ENCODE measurements at places on chromosomes 12 and 14. TPM values are rescaled to one million over a fixed set of nuclear protein-coding genes. Genes with fewer than 3 reads are reported as not detected.

The KRT73 gene
- not detected for total RNA-seq

- no peak overlapping the region for H3K4me3 ChIP-seq
- H3K27me3 ChIP-seq = no peaks in the 10 kb centered on the region
- H3K36me3 ChIP-seq = no peaks in the 10 kb centered on the region
- no peaks in the 10 kb centered on the region for H3K4me1 ChIP-seq
These were observed 17.9 kb upstream of the TFCP2 start for GRCh38 chr12:51190820-51191219.

The GZMB gene
- 122 TPM for total RNA-seq

- H3K4me3 ChIP-seq = no peak overlapping the region
- no peaks in the 10 kb centered on the region for H3K27me3 ChIP-seq
- H3K27ac ChIP-seq = no peak overlapping the region
- no peak for DNase-seq
- no peaks in the 10 kb centered on the region for H3K4me1 ChIP-seq
- no peaks in the 10 kb centered on the region for H3K36me3 ChIP-seq
These were observed 35.6 kb downstream of the UBE3B start for GRCh38 chr12:109513051-109513450.

DNA sequence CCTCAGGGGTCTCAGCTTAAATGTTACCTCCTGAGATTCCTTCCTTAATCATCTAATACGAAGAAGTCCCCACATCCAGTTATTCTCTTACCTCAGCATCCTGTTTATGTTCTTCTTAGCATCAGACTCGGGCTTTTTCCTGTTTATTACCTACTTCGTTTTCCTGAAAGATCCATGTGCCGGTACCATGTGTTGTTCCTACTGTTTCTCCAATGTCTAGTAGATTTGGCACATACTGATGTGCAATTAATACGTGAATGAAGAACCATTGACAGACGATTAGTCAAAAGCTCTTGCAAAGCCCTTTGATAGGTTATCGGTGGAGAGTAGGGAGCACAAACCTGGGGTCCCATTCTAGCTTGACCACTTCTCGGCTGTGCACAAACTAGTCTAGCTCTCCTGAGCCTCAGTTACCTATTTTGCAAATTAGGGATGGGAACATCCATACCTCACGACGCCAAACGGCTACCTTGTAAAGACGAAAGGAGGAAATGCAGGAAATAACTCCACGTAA is 735 bp upstream of the MAPKAPK5 start:
- H3K27ac ChIP-seq = peak overlapping the region; percentile 92
- peak overlapping the region; percentile 67 for H3K4me3 ChIP-seq
- H3K36me3 ChIP-seq = no peaks in the 10 kb centered on the region
- no peak for DNase-seq
- peaks cover 5% of the 10 kb centered on the region for H3K4me1 ChIP-seq
- H3K27me3 ChIP-seq = no peaks in the 10 kb centered on the region

DNA sequence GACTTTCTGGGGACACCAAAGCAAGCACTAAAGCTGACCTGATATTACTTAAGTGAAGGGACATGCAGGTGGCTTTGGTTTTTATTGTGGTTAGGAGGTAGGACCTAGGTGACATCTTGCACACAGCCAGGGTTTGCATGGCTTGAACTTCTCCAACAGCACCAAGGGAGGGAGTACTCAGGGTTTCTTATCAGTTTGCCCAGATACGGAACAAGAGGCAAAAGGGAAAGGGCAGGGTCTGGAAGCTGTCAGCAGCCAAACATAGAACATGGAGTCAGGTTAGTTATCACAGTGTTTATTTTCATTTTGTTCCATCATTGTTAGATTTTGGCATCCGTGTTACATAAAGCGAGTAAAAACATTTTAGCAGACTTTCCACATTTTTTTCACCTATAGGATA is 186.3 kb upstream of the CLEC14A start:
- H3K27me3 ChIP-seq = no peaks in the 10 kb centered on the region
- no peak overlapping the region for H3K4me3 ChIP-seq
- H3K36me3 ChIP-seq = no peaks in the 10 kb centered on the region
- H3K4me1 ChIP-seq = no peaks in the 10 kb centered on the region
- H3K27ac ChIP-seq = no peak overlapping the region
- DNase-seq = no peak

The SMOC1 gene
- 2.0 TPM for total RNA-seq

GRCh38 chr12:31729705-31730104 is 884 bp upstream of the AMN1 start:
- no peaks in the 10 kb centered on the region for H3K36me3 ChIP-seq
- no peaks in the 10 kb centered on the region for H3K4me1 ChIP-seq
- no peak for DNase-seq

The FGD6 gene
- 25.3 TPM for total RNA-seq

DNA sequence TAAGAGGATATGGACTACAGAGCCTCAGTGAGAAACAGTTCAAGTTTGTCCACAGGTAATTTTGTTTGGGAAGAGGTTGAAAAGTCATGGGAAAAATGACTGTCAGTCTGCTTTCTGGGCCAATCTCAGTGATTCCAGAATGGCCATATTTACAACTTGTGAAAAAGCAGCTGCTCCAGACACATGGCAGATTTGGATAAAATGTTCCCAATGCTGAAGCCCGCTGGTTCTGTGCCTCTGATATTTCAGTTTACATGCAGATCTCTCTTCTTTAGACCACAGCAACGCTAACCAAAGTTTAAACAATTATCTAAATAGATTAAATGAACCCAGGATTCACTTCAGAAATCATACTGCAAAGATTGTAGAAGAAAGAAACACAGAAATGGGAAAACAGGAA is 222.8 kb downstream of the SOX5 start:
- no peaks in the 10 kb centered on the region for H3K27me3 ChIP-seq
- no peaks in the 10 kb centered on the region for H3K4me1 ChIP-seq
- no peak overlapping the region for H3K4me3 ChIP-seq
- no peak for DNase-seq
- H3K36me3 ChIP-seq = no peaks in the 10 kb centered on the region
- no peak overlapping the region for H3K27ac ChIP-seq

GRCh38 chr14:79278286-79278797 is 933.0 kb downstream of the DIO2 start:
- H3K36me3 ChIP-seq = no peaks in the 10 kb centered on the region
- H3K4me3 ChIP-seq = peak overlapping the region; percentile 68
- H3K27me3 ChIP-seq = no peaks in the 10 kb centered on the region
- H3K4me1 ChIP-seq = no peaks in the 10 kb centered on the region

GRCh38 chr14:100764471-100765115 is 37.9 kb downstream of the DLK1 start:
- DNase-seq = no peak
- no peak overlapping the region for H3K4me3 ChIP-seq
- H3K27ac ChIP-seq = no peak overlapping the region
- H3K4me1 ChIP-seq = no peaks in the 10 kb centered on the region
- no peaks in the 10 kb centered on the region for H3K27me3 ChIP-seq
- H3K36me3 ChIP-seq = no peaks in the 10 kb centered on the region

GRCh38 chr12:110077800-110078199 is 29.5 kb upstream of the C12orf76 start:
- no peaks in the 10 kb centered on the region for H3K36me3 ChIP-seq
- no peak overlapping the region for H3K4me3 ChIP-seq
- H3K27ac ChIP-seq = no peak overlapping the region
- H3K27me3 ChIP-seq = no peaks in the 10 kb centered on the region

DNA sequence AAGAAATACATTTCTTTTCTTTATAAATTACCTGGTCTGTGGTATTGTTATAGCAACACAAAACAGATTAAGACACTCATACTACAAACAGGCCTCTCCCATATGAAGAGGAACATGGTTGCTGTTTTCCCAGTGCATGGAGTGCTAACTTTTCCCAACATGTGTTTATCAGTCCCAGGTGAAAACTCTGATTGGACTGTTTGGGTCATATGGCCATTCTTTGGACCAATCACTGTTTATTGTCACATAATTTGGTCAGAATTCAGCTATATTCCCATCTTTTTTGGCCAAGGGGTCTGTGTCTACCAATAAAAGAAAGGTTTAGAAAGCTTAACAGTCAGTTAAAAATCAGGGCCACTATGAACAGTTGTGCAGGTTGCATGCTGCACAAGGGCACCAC is 35.4 kb upstream of the CCDC60 start:
- H3K27ac ChIP-seq = no peak overlapping the region
- H3K4me3 ChIP-seq = no peak overlapping the region
- H3K36me3 ChIP-seq = no peaks in the 10 kb centered on the region
- H3K27me3 ChIP-seq = no peaks in the 10 kb centered on the region

The IRAK3 gene
- total RNA-seq = 29.1 TPM

DNA sequence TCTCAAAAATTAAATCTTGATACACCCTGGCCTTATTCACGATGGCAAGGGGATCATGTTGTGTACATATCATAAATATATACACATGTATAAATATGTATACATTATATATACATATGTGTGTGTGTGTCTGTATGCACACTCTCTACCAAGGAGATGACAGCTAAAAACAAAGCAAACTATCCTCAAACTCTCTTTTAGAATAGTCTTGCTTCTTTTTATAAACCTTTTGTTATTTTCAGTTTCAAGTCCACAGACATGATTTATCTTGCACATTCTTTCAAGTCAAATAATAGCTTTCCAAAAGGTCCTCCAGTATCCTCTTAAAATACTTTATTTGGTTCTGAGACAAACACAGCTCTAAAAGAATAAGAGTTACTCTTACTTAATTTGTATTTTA is 8.4 kb downstream of the ANO6 start:
- no peaks in the 10 kb centered on the region for H3K27me3 ChIP-seq
- H3K27ac ChIP-seq = peak overlapping the region; percentile 50
- H3K4me3 ChIP-seq = no peak overlapping the region
- no peaks in the 10 kb centered on the region for H3K36me3 ChIP-seq
- DNase-seq = no peak

- no peak overlapping the region for H3K4me3 ChIP-seq
- no peaks in the 10 kb centered on the region for H3K4me1 ChIP-seq
- H3K27me3 ChIP-seq = no peaks in the 10 kb centered on the region
- H3K36me3 ChIP-seq = no peaks in the 10 kb centered on the region
These were observed 91.2 kb downstream of the CEP128 start for GRCh38 chr14:80850197-80850814.

GRCh38 chr12:80056845-80057244 is 42.5 kb upstream of the OTOGL start:
- H3K36me3 ChIP-seq = no peaks in the 10 kb centered on the region
- peak; percentile 17 for DNase-seq
- peak overlapping the region; percentile 50 for H3K27ac ChIP-seq
- H3K4me3 ChIP-seq = no peak overlapping the region

DNA sequence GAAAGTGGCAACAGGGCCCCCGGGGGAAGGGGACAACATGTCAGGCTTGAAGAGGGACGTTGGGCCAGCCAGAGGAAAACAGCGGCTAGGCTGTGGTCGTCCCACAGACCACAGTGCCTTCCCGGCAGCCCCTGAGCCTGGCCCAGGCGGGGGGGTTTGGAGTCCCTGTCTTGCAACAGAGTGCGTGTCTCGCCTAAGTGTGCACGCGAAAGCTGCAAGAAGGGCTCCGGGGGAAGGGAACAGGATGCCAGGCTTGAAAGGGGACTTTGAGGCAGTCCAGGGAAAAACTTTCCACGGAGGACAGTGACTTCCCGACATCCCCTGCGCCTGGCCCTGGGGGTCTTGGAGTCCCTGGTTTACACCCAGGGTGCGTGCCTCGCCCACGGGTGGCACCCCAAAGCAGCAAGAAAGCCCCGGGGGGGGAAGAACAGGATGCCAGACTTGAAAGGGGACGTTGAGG is 157.5 kb upstream of the ALG10B start:
- no peak overlapping the region for H3K27ac ChIP-seq
- H3K4me3 ChIP-seq = no peak overlapping the region
- no peak for DNase-seq
- H3K4me1 ChIP-seq = no peaks in the 10 kb centered on the region

The TMCC3 gene
- 47.3 TPM for total RNA-seq

The FGF6 gene
- not detected for total RNA-seq

DNA sequence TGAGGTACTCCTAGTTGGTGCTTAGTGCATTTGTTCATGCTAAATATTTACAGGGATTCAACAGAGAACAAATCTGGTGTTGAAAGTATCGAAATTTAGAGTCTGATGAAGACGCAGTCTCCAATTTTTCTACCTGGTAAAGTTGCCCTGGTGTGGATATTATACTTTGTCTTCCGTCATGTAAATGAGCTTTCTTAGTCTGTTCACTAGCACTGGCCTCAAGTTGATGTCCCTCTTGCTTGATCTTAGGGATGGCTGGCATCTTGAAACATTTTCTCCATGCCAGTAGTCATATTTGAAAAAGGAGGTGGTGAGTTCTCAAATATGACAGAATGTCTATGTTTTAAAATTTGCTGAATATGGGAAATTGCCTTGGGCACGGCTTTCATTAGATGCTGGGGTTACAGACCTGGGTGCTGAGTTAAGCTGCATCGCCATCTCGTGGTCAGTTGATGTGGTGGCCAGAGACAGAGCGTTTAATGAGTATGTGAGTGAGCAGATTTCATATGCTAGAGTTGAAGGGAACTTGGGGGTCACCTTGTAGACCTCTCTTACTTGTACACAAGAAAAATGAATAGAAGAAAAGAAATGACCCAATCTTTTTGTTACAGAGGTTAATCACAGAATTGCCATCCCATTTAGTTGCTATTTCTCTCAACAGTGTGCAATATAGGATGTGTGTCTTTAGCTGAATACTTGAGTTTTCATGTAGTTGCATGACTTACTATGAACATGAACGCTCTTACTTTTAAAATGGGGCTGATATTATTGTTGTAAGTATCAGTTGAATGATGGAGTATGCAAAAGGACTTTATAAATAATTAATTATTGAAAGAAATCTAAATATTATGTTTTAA is 172.8 kb upstream of the DCN start:
- H3K27me3 ChIP-seq = no peaks in the 10 kb centered on the region
- no peak overlapping the region for H3K27ac ChIP-seq
- H3K36me3 ChIP-seq = no peaks in the 10 kb centered on the region
- no peaks in the 10 kb centered on the region for H3K4me1 ChIP-seq
- H3K4me3 ChIP-seq = no peak overlapping the region

GRCh38 chr14:50524731-50525515 is 7.4 kb downstream of the MAP4K5 start:
- H3K27ac ChIP-seq = no peak overlapping the region
- no peaks in the 10 kb centered on the region for H3K27me3 ChIP-seq
- no peak for DNase-seq
- H3K36me3 ChIP-seq = no peaks in the 10 kb centered on the region

GRCh38 chr12:51977320-51977753 is 25.8 kb downstream of the ACVR1B start:
- no peaks in the 10 kb centered on the region for H3K27me3 ChIP-seq
- H3K4me1 ChIP-seq = no peaks in the 10 kb centered on the region
- DNase-seq = no peak
- H3K4me3 ChIP-seq = no peak overlapping the region
- H3K36me3 ChIP-seq = no peaks in the 10 kb centered on the region

- peaks cover 3% of the 10 kb centered on the region for H3K4me1 ChIP-seq
- H3K27ac ChIP-seq = peak overlapping the region; percentile 53
- H3K27me3 ChIP-seq = no peaks in the 10 kb centered on the region
These were observed 143.4 kb downstream of the BTG1 start for GRCh38 chr12:92002195-92002649.

- no peaks in the 10 kb centered on the region for H3K36me3 ChIP-seq
- DNase-seq = no peak
- no peaks in the 10 kb centered on the region for H3K4me1 ChIP-seq
- H3K27ac ChIP-seq = peak overlapping the region; percentile 65
- no peaks in the 10 kb centered on the region for H3K27me3 ChIP-seq
- no peak overlapping the region for H3K4me3 ChIP-seq
These were observed 45.6 kb downstream of the SPTLC2 start for GRCh38 chr14:77570706-77571268.
